ENCODE measurements at places on chromosomes 4 and X.

GRCh38 chr4:26028793-26029567 is 115.0 kb downstream of the SMIM20 start:
- peak; percentile 15 for DNase-seq

- no peak for DNase-seq
These were observed 747.6 kb upstream of the FTHL17 start for GRCh38 chrX:31819455-31819854.

DNA sequence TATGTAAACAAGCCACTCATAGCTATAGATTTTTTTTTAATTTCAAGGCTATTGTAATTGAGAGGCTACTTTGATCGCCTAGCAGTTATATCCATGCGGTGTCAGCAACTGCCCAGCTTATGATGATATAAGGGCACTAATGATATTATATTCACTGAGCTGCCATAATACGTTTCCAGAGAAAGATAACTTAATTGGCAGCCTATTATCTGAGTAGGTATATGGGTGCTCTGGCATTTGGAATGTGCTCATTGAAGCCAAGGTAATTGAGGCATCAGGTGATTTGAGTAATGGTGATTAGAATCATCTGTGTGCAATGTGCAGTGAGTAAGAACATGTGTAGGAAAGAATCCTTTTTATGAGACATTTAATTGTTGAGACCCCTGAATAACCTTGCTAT is 490.0 kb downstream of the CENPC start:
- no peak for DNase-seq

- no peak for DNase-seq
These were observed 17.8 kb downstream of the PDCL2 start for GRCh38 chr4:55574252-55574651.

DNA sequence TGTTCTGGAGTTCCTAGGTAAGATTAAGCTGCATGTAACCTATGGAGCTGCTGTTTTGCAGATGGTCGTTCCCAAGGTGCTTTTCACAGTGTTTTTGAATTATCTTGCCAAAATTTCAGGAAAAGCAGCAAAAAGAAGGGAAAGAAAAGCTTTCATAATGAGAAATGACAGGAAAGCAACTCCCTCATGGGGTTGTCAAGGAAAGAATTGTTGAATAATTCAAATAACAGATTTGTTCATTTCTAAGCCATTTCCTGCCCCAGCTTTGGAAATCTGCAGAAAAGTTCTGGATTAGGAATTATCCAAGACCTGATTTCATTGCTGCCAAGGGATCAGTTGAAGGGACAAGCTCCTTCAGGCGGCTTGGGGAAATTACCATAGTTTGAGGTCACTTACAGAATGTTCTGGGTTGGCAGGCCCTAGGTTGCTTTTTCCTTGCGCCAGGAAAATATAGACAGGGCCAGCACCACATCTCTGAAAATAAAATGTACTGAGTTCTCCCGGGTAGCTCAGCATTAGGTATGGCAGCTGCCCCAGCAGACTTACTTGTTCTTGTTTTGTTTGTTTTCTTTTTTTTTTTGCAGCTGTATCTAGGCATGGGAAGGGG is 354.7 kb downstream of the STIM2 start:
- DNase-seq = no peak

- peak; percentile 95 for DNase-seq
These were observed 28.3 kb upstream of the AP1S2 start for GRCh38 chrX:15882704-15883539.

DNA sequence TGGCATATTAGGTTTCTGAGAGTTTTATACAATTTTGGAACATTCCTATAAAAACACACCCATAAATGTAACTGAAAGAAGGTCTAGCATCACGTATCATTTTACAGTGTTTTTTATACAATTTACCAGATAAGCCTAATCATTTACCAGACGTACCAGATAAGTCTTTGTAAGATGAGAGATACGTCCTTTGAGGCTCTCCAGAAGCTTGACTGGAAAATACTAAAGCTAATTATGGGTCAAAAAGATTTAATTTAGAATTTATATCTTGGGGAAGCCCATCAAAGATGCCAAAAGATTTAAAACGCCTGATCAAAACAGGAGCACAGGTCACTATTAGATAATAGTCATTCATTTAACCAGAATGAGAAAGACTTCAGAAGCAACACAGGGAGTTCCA is 55.0 kb downstream of the RGS12 start:
- DNase-seq = no peak

GRCh38 chrX:120365968-120366367 is 4.1 kb downstream of the ATP1B4 start:
- DNase-seq = no peak

GRCh38 chr4:20137176-20137575 is 114.5 kb upstream of the SLIT2 start:
- no peak for DNase-seq

DNA sequence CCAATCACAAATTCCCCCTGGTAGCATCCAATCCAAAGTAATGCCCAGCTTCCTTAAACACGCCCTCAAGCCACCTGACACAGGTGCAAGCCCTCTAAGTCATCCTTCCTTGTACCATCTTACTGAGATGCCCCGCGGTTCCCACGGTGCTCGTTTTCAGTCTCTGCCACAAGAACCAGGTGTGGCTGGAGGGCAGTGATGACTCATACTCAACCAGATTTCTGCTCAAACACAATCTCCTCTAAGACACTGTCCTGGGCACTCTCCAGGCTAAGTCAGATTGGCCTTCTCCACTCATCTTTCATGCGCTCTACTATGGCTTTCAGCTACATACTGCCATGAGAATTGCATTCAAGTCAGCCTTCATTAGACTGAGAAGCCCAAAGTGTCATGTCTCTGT is 3.5 kb downstream of the SH3KBP1 start:
- DNase-seq = no peak

DNA sequence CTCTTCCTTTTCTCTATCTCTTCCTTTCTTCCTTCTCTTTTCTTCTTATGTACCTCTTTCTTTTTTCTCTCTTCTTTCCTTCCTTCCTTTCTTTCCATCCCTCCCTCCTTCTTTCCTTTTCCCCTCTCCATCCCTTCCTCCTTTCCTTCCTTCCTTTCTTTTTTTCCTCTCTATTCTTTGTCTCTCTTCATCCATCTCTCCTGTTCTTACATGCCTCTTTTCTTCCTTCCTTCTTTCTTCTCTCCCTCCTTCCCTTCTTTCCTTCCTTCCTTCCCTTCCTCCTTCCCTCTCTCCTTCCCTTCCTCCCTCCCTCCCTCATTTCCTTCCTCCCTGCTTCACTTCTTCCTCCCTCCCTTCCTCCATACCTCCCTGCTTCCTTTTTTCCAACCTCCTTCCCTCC is 19.2 kb upstream of the XG start:
- DNase-seq = no peak

DNA sequence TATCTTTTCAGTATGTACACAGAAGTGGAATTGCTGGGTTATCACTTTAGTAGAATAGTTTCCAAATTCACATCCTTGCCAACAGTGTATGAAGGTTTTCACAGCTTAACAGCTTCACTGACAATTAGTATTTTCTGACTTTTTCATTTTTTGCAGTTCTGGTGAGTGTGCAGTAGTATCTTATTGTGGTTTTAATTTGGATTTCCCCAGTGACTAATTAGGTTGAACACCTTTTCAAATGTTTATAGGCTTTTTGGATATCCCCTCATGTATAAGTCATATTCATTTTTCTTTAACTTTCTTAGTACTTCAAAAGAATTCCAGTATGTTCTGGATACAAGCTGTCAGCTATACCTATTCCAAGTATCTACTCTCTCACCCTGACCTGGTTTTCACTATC is 37.1 kb downstream of the BRCC3 start:
- no peak for DNase-seq

- DNase-seq = no peak
These were observed 18.6 kb downstream of the RXFP1 start for GRCh38 chr4:158540125-158540907.

- DNase-seq = no peak
These were observed 174.9 kb upstream of the TECRL start for GRCh38 chr4:64584125-64584524.

- no peak for DNase-seq
These were observed 578.1 kb downstream of the RPA4 start for GRCh38 chrX:97461763-97462162.

GRCh38 chr4:6381571-6382123 is 90.8 kb downstream of the PPP2R2C start:
- no peak for DNase-seq

- DNase-seq = no peak
These were observed 12.8 kb downstream of the HOPX start for GRCh38 chr4:56668267-56668666.

GRCh38 chrX:45760187-45760742 is 559.6 kb upstream of the DIPK2B start:
- DNase-seq = no peak

- no peak for DNase-seq
These were observed 4.7 kb downstream of the GLRB start for GRCh38 chr4:157080605-157081004.
